ENCODE measurements at places on chromosomes 6 and 20.

DNA sequence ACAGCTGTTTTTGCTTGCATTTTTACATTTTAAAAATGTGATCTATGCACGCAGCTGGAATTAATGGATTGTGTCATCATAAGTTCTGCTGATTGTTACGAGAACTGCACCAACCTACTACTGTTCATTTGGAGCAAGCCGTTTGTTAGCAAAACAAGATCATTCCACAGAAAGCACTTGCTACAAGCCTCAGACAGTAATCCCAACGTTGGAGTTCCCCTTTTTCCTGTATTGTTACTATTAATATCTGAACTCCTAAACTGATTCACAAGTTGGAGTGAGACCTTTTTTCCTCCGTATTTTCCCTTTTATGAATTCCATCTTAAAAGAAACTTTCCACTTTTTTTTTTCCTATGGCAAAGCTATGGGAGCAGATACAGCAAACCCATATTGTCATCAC is 3.5 kb downstream of the TENT5A start:
- DNase-seq = no peak

DNA sequence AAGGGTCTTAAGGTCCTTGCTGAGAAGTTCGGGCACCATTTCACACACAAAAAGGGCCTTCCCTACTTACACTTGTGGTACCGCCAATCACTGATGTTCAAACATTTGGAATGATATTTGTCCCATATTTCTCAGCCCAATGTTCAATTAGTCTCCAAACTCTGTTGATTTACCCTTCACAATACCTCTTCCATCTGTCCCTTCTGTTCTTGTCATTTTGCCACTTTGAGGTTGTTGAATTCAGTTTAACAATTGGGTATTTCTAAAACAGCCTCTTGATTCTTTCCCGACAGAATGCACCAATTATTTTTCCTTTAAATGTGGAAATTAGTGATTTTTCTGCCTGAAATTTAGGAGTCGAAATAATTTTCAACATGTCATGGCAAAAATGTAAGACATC is 46.2 kb downstream of the NOX3 start:
- DNase-seq = no peak

- peak; percentile 64 for DNase-seq
Observed at GRCh38 chr6:142945446-142946180, 637 bp upstream of the HIVEP2 start.

DNA sequence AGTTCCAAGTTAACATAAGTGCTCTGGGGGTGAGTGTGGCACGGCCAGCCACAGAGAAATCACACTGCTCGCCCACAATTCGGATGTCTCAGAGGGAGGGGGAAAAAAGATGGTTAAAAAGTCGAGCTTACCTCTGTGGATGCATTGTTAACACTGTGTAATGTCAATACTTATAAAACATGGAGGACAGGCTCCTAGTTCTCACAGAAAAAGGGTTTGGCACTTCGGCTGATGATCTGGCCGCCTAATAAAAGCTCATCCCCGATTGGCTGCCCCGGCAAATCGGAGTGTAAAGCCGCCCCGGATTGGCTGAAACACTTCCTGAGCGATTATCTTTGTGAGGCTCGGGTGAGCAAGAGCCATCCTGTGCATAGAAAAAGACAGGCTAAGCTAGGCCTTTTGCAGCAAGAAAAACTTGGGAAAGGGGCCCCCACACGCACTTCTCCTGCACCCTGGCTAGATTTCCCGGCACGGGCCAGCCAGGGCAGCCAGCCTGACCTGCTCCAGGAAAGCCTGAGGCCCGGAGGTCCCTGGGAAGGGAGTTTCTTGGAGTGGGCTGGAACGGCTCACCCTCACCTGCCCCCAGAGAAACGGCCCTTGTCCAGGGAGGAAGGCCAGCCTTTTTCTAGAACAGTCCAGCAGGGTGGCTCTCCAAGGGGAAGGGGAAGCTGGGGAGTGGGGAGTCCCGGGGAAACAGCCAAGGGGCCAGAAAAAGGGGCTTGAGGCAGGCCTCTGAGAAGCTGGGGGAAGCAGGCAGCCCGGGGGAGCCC is at the start of gene ZMYND8:
Gene ZMYND8, minus strand, starts transcription at position 174 of the 770 bp plus-strand sequence. Its CDS starts 29 bp downstream, at position 145.
- peak; percentile 88 for DNase-seq

All from nephron progenitor cell (in vitro differentiated cells).